Stimulated activated CD4-positive, alpha-beta T cell treated with anti-CD3 and anti-CD28 coated beads, Interleukin-2, amount 100 ng/mL, for 48 hours (primary cell): ENCODE measurements at places on chromosomes 1 and 21.

GRCh38 chr1:211830055-211830327 is 572 bp downstream of the LPGAT1 start:
- DNase-seq = peak; percentile 9

DNA sequence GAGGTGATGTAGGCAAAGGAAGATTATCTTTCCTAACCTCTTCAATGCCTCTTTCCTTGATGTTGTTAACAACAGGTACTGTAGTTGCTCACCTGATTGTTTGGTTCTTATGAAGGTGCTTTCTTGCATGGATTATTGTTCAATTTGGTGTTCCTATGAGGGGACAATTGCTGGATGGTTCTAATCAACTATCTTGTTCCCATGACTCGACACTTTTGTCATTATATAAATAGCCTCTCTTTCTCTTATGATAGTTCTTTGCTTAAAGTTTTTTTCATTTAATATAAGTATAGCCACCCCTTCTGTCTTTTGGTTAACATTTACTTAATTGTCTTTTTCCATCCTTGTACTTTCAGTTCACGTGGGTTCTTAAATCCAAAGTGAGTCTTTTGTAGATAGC is 35.5 kb downstream of the OR10R2 start:
- no peak for DNase-seq

DNA sequence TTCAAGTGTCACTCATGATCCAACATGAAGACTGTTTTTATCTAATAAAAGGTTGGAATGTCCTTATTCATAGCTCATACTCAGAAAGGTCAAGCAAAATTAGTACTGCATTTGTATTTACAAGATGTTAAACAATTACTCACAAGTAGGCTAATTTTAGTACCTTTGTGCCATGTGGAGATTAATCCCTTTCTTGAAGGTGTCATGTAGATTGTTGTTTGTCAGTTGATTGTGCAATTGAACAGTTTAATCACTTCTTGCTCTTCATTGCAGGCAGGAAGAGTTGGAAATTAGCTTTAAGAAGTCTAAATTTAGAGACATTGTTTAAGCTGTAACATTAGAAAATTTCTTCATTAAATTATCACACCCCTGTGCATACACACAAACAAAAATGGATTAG is 847.1 kb downstream of the KCNT2 start:
- DNase-seq = no peak

- DNase-seq = no peak
These were observed 1.5 kb upstream of the ETV3L start for GRCh38 chr1:157101149-157101548.

- DNase-seq = no peak
These were observed 83.9 kb downstream of the FASLG start for GRCh38 chr1:172742599-172743500.

DNA sequence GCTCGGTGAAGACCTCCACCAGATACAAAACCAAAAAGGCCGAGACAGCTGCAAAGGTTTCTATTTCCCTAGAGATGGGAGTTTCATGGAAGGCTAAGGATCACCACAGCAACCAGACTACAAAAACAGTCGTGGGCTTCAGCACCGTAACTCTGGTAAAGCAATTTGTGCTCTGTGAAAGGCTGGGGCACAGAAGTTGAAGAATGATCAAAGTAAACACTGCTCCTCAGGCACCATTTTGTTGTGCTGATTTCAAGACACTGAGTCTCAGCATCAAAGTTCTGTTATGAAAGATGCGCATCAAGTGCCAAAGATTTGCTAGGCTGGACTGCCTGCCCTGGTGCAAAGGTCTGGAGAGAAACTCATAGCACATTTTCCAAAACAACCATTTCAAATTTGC is 116.2 kb downstream of the TGFBR3 start:
- DNase-seq = no peak

DNA sequence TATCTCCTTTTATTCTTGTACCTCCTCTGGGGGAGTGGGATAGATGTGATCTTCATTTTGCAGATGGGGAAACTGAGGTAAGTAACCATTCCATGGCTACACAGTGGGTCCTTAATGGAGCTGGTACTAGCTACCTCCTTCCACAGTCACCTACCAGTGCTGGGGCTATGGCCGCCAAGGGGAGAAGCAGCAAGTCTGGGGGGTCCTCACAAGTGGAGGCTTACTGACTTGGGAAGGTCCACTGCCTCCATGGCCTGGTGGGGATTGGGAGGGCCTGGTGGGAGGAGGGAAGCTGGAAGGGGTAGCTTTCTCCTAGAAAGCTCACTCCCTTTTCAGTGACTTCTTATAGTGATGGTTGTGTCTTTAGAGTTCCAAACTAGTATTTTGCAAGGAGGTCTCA is 5.9 kb upstream of the FOXO6 start:
- DNase-seq = no peak

DNA sequence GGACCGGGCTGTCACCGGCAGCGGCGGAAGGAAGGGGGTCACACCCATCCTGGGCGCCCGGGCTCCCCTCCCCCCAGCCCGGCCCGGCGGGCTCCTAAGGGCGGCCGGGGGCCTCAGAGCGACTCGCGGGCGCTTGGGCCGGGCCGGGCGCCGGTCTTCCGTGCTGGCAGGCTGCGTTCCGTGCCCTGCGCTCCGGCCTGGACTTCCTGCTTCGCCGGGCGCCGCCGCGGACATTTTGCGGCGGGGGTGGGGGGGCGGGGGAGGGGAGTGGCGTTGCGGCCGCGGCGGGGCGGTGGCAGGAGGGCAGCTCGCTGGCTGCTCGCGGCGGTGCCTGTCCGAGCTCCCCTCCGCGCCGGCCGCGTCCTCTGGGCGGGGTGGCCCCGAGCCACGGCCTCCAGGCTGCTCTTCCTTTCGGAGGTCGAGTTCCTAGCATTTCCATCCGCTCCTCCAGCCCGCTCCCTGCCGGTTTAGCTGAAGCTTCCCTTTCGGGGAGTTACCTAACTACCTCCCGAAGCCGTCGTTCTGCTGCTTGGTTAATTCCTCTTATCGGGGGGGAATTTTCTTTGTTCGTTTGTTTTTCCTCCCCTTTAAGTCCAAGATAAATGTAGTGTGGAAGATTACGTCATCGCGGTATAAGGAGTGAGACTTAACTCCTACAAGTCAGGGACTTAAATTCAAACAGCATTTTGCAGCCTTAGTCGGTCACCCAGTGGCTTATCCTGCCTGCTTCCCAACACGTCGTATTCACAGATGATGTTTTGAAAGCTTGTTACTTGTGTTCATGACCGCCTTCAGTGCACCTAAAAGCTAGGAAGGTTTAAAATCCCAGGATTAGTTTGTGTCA is 730 bp downstream of the CDC42 start:
- DNase-seq = peak; percentile 30

DNA sequence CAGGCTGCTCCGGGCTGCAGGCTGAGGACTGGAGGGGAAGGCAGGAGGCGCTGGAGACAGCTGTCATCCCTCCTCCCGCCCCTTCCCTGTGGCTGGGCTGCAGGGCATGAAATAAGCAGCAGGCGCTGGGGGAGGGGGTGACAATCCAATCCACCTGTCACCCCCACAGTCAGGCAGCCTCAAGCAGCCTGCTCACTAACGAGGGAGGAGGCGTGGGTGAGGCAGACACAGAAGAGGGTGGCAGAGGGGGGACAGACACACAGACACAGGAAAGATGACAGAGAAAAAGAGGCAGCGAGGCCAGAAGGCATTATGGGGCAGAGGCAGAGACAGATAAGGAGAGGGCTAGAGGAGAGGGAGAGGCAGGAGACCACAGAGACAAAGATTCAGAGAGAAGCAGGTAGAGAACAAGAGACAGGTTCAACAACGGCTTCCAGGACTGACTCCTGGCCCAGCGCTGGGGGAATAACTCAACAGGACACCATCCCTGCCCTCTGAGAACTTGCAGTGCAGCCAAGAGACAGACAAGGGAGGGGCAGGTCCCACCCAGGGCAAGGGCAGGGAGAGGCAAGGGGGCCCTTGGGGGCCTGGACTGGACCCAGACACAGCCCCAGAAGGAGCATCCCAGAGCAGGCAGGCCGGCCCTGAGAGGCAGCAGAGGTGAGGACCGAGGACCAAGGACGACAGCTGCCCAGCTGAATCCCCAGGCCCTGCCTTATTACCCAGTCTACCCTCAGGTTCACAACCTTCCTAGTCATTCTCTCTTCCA is 11.2 kb downstream of the MEF2D start:
- no peak for DNase-seq

- DNase-seq = no peak
These were observed 19.0 kb upstream of the ZNF678 start for GRCh38 chr1:227544067-227545050.

DNA sequence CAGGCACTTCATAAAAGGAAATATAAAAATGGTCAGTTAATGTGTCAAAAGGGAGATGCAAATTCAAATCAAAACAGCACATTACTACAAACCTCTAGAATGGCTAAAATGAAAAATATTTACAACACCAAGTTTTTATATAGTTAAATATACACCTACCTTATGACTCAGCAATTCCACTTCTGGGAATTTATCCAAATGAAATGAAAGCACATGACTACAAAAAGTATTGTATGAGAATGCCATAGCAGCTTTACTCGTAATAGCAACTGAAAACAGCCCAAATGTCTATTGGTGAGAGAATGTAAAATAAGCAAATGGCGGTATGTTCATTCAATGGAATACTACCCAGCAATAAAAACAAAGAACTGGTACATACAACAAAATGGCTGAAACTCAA is 175.8 kb upstream of the SPAG17 start:
- no peak for DNase-seq

DNA sequence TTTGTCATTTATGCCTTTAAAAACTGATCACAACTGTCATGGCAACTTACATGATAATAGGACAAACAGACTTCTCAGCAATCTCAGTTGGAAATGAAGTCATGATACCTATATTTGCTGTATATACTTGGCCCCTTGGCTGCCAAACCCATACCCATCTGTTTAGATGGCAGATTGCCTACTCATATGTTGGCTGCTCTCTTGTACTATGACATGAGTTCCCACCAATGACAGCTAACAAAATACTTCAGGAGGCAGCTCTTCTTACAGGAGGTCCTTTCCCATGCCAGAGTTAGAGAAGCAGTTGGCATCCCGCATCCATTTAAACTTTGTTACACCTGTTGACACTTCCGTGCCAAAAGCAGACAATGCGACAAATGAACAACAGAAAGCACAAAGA is 603.1 kb upstream of the ADGRL2 start:
- DNase-seq = no peak

GRCh38 chr1:219574484-219575087 is 38.3 kb downstream of the ZC3H11B start:
- no peak for DNase-seq

- DNase-seq = no peak
These were observed 35.8 kb upstream of the VCAM1 start for GRCh38 chr1:100683448-100684349.

GRCh38 chr1:95195046-95195445 is 39.0 kb upstream of the RWDD3 start:
- no peak for DNase-seq

DNA sequence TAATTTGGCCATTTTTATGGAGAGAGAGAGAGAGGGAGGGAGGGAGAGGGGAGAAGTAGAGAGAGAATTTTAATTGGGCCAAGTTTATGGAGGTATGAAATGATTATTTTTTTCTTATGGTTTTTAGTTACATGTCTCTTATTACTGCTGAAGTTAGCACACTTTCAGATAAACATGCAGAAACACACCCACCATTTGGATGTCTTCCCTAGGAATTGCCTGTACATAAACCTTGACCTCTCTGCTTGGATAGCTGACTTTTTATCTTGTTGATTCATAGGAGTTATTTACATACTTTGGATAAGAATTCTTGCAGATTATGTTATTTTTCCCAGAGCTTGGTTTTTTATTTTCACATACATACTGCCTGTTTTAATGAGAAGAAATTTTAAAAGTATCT is 310.2 kb upstream of the ADAMTS5 start:
- no peak for DNase-seq

DNA sequence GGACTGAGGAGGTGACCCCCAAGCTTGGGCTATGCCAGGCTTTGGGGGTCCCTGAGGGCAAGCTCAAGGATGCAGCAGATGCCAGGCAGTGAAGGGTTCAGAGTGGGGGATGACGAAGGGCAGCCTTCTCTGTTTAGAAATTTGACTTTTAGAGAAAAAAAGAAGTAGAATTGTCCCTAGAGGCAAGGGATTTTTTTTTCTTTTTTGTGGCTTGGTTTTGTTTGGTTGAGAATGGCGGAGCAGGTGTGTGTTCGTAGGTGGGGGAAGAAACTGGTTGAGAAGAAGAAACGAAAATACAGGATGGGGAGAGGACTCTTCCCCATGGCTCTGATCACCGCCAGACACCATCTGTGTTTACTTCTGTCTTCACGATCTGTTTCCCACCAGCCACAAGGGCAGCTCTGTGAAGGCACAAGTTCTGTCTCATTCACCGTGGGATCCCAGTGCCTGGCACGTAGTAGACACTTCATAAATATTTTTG is 8.2 kb downstream of the PLA2G5 start:
- DNase-seq = no peak

GRCh38 chr1:174967845-174968705 is 31.7 kb upstream of the CACYBP start:
- DNase-seq = no peak

DNA sequence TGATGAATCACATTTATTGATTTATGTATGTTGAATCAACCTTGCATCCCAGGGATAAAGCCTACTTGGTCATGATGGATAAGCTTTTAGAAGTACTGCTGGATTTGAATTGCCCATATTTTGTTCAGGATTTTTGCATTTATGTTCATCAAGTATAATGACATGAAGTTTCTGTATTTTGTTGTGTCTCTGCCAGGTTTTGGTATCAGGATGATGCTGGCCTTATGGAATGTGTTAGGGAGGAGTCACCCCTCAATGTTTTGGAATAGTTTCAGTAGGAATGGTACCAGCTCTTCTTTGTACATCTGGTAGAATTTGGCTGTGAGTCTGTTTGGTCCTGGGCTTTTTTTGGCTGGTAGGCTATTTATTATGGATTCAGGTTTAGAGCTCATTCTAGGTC is 1643.1 kb upstream of the B3GALT2 start:
- no peak for DNase-seq

DNA sequence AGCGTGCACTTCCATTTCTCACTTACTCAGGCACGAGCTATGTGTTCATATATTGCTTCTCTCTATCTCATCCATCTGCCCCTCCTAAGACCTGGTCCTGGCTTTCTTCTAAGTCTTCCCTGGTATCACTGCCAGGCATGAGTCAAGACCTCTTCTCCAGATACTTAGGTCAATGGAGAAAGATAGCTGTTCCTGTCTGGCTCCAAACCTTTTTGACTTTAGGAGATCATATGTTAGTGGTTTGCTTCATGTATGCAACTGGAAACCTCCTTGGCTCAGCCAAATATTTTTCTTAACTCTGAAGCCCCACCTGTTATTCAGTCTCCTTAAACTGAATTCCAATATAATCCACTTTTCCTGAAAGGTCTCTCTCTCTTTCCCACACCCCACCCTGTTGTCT is 211.6 kb upstream of the PTBP2 start:
- DNase-seq = no peak

DNA sequence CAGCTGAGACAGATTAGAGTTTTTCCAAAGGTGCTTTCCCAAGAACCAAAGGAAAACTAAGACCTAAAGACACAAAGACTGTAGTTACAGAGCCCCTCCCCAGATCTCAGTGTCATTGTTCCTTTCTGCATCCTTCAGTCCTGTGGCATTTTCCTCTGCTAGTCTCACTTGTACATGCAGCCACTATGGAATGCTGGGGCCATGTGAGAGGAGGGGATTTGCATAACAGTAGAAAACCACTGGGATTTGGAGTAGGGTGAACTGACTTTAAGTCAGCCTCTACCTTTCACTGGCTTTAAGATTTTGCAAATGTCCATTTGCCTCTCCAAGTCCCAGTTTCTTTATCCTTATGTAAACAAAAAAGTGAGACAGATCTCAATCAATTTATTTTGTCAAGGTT is 119.4 kb upstream of the F3 start:
- no peak for DNase-seq
